ENCODE measurements at places on chromosomes 12 and 14.

GRCh38 chr12:100845095-100845494, 50.5 kb downstream of the ANO4 start:
- no peak for DNase-seq

- DNase-seq = peak; percentile 24
These were observed at the start of gene VSIG10 for GRCh38 chr12:118103601-118104382. Gene VSIG10 (minus strand): TSS chr12:118104011. CDS start chr12:118103671, 340 bp downstream.

DNA sequence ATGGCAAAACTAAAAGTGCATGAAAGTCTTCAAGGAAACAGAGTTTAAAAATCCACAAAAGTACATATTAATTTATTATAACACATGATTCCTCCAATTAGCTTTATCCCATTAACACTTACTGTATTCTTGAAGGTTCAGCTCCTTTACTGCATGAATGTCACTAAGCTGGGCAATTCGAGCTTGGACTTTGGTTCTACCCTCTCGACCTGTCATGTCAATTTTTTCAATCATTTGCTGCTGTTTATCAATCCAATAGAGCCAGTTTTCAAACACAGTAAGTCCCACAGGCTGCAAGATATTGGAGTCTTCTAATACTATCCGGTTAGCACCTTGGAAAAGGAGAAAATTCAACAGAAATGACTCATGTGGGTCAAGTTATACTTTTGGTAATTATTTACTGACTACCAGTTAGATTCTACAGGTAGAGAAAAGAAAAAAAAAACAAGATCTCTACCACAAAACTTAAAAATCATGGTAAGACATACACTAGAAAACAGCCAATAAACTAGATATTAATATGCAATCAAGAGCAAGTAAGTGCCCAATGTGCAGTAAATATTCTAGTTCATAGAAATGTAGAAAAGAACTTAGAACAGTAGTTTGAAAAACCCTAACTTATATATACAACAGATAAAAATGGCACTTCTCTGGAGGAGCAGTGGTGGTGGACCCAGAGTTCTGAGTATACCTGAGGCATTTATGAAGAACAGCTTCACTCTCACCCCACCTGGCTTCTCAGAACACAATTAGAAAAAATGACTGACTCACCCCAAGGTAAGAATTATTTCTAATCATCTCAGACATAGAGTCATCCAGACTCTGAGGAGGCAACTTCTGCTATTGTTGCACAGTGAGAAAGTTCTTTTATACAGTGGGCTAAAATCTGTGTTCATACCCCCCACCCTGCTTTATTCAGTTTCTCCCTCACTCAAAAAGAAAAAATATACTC, 67.7 kb downstream of the BCL2L14 start:
- no peak for DNase-seq

DNA sequence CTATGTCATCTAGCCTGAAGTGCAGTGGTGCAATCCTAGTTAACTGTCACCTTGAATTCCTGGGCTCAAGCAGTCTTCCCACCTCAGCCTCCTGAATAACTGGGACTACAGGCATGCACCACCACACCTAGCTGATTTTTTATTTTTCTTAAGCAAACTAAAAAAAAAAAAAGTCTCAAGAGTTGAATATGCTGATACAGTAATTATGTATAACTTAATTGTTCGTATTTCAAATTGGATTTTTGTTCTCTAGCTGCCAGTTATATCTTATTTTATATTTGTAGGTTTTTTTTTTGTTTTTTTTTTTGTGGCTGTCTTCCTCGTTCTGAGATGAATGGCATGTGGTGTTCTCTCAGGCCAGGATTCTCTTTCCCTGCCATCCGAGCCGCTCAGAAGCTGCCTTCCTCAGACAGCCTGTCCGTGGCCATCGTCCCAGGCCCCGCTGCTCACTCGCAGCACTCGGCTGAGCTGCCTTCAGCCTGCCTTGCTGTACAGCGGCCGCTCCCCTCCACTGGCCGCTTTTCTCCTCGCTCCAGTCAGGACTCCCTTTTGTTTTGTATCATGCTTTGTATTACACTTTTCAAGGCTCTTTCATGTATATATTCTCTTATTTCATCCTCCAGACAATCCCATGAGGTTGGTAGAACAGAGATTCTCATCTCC, 53.3 kb downstream of the WDR20 start:
- DNase-seq = no peak

GRCh38 chr12:119182701-119183493, 4.2 kb downstream of the HSPB8 start:
- DNase-seq = no peak

DNA sequence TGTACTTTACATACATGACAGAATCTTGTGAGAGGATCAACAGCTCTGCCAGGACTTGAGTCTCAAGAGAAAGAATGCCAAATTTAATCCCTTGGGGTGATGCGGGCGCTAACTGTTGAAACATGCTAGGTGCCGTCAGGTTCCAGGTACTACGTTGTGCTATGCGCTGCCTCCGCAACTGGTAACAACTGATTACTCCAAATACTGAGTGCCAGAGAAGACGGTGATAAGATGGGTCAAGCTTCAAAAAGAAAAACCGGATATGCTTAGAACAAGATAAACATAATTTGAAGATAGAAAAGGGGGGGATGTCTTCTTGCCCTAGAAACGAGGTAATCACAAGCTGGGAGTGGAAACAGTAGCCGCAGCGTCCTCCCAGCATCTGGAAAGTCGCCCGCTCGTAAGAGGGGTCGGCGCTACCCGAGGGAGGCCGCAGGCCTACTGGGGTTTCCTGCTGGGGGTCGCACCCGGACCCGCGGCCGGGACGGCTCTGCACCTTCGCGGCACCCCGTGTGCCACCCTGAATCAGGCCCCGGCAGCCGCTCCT, 678 bp downstream of the ZBTB25 start:
- no peak for DNase-seq

Data from bone marrow (tissue), 2 donors.